ENCODE measurements at places on chromosomes 2 and 18. TPM values are rescaled to one million over a fixed set of nuclear protein-coding genes. Genes with fewer than 3 reads are reported as not detected.

CDCA7 gene
- 9.9 TPM for total RNA-seq

C2orf81 gene
- total RNA-seq, result 0.52 TPM

SCYGR8 gene
- total RNA-seq, result not detected

CCDC141 gene
- total RNA-seq, result 61.6 TPM
